ENCODE measurements at places on chromosomes 4 and X.

DNA sequence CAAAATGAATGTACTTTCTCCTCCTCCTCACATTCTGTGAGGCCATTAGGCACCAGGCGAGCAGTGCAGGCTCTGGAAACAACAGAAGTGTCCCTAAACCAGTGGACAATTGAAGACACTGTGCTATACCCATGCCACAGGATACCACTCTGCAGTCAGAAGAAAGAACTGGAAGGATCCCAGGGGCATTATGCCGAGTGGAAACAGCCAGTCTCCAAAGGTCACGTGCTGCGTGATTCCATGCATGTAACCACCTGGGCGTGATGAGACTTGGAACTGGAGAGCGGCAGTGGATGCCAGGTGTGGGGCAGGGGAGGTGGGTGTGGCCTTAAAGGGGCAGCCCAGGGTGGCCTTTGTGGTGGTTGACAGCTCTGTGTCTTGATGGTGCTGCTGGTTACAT lies 139.4 kb downstream of the EVC2 start:
- no peak for DNase-seq

DNA sequence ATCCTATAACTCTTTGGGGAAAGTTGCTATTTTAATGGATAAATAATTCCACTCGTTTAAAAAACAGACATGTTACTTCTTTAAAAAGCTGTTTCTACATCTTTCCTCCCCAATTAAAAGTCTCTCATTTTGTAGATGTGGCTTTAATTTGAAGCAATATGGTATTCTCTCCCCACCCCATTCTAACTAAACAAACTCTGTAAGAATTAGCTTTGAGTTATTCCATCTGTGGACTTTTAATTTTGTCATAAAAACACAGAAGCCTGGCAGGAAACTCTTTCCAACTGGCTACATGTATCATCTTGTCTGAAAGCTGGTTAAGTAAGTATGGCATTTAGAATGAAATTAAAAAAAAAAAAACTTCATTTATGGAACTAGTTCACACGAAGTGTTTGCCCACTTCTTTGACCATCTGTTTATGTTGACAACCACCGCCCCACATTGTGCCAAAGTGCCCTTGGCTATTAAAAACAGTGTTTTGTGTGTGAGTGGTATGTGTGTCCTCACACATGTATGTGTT lies 140.3 kb downstream of the NAA11 start:
- no peak for DNase-seq

GRCh38 chr4:105451346-105451745 lies 22.5 kb downstream of the PPA2 start:
- DNase-seq: no peak

- DNase-seq: no peak
Observed at GRCh38 chr4:25770847-25771246, 91.9 kb downstream of the SEL1L3 start.

GRCh38 chr4:72525938-72526337 lies 43.1 kb downstream of the ADAMTS3 start:
- DNase-seq: no peak

DNA sequence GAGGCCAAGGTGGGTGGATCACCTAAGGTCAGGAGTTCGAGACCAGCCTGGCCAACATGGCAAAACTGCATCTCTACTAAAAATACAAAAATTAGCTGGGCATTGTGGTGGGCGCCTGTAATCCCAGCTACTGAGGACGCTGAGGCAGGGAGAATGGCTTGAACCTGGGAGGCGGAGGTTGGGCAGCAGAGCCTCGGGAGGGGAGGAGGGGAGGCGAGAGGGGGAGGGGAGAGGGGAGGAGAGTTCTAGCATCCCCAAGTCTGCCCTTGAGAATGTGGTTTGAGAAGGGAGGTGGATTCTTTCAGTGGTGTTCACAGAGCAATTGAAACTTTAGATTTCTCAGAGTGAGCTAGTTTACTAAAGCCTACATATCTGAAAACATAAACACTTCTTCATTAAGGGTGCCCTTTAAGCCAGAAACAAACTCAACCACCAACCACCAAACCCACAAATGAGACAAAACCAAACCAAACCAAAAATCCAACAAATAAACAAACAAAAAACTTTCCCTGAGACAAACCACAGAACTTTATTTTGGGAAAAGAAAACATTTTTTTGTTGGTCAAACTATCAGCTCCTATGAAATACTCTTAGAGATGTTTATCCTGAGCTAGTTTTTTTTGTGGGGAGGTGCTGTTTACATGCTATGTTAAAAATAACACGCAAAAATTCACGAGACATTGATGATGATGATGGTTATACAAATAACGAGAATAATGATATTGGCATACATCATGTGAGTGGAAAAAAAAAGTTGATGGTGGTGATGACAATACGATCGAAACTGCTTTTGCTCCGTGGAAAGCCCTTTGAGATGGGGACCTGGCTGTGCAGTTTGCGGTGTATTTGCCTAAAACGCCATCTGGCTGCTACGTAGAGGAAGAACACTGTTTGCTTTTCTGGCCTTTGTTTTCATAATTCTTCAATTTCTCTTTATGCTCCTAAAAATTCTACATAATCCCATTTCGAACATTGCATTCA lies 98.2 kb upstream of the PRKX start:
- no peak for DNase-seq

DNA sequence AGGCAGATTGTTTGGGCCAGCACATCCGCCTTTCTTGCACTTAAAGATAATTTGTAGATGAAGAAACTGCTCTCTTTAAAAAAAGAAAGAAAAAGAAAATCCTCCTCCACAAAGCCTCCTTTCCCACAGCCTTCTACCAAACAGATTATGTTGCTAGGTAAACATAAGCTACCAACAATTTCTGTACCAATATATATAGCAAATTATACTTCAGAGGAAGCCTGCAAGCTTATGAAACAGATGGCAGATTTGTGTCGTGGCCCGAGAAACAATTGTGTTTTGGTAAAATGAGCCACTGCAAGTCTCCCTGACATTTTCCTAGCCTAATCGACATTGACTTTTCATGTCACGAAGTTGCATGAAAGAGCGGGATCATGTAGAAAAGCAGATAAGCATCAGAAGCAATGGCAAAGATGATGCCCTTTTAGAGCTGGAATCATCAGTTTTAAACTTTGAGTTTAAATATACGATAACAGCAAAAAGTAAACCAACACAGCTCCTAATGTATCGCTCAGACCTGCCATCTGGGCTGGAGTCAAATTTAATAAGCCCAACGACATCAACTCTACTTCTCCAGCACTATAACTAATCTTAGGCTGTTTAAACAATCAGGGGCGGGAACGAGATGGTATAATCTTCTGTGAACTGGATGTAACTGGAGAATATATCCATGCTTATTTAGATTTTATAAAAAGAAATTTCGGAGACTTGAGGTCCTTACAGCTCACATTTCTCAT lies 94.9 kb upstream of the PLAC1 start:
- no peak for DNase-seq

GRCh38 chr4:609400-610050 lies 15.8 kb upstream of the PDE6B start:
- no peak for DNase-seq

DNA sequence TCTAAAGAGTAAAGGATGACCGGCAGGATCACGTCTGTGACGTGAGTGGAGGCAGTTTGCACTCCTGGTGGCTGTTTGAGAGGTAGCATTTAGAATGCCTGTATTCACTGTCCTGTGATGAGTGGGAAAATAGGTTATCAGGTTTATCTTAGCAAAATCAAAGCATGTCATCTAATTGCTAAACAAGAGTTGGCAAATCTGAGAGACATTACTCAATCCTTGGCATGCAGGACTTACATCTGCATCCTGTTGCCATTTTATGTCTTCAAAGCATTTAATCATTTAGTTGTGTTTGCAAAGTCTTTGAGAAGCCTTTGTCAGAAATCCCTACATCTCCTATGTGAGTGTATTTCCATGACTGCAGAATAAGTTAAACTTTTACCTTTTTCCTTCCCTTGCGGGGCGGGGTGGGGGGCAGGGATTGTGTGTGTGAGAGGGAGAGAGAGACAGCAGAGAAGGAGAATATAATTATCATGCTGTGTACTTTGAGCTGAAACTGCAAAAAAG lies 41.4 kb upstream of the MSANTD1 start:
- no peak for DNase-seq

DNA sequence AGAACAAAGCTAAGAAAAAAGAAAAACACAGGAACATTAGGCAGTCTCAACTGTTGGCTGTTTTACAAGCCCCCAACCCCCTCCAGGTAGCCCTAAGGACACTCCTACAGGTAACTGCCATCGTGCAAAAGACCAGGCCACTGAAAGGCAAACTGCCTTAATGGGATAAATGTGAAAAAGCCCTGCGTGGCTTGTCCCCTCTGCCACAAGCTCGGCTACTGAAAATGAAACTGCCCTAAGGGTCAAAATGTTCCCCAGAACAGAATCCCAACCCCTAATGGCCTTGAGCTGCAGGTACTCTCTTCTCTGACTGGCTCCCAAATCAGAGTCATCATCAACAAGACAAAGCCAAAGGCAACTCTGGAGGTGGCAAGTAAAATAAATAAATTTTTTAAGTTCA lies 84.8 kb downstream of the MSN start:
- DNase-seq: no peak

DNA sequence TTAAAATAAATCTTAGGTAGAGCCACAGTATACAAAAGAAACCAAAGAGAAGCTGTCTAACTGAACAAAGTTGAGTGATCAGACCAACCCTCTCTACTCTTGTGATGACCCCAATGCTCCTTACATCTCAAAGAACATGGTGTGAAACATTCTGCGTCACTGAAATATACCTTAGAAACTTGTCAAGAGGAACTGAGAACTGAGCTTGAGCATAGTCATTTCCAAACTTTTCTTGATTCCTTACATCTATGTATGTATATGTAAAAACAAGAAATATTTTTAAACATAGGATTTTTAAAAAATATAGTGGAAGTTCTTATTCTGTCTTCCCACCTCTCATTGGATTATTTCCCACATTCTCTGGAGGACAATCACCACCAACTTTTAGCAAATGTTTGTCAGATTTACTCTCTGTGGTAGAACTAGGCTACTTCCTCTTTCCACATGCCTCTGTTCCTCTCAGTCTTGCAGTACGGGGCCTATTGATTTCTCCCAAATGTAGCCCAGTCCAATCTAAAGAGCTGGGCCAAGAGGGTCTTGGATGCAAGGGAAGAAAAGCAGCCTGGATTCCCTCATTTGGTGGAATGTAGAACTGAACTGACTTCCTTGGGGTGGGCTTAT lies 98.2 kb upstream of the HHIP start:
- DNase-seq: no peak

GRCh38 chrX:136933611-136934145 lies 53.2 kb upstream of the RBMX start:
- DNase-seq: no peak

- no peak for DNase-seq
Observed at GRCh38 chr4:31037703-31038102, 317.5 kb downstream of the PCDH7 start.

DNA sequence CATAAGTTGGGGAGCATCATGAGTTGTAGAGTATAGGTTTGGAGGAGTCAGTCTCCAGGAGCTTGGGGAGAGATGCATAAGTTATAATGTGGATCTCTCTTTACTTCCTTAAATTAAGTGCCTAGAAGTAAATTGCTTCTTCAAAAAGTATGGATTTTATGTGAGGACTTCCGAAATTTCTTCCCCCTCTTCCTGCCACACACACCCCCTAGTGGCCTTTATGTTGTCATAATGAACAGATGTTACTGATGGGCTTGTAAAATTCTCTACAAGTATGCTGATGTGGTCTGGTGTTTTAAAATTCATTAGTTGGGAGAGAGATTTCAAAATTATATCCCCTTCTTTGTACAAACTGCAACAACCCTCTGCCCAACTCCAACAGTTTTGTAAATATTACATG lies 2.3 kb upstream of the METTL14 start:
- peak; percentile 25 for DNase-seq

DNA sequence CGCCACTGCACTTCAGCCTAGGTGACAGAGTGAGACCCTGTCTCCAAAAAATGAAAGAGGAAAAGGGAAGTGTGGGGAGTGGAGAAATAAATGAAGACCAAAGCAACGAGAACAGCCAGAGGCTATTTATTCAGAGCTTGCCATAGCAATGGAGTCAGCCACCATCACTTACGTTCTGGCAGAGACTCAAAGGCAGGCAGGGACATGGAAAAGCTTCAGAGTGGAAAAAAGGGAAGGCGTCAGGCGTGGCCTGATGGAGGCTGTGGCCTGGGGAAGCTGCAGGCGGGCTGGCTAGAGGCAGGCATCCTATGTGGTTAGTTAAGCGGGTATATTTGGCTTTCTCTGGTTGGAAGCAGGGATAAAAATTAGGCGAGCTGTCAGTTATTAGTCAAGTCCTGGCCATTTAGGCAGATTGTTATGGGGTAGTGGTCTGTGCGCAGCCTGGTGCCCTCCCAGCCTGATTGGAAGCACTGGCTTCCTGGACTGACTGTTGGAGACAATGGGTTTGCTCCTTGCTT lies 73.3 kb downstream of the DCTD start:
- no peak for DNase-seq

DNA sequence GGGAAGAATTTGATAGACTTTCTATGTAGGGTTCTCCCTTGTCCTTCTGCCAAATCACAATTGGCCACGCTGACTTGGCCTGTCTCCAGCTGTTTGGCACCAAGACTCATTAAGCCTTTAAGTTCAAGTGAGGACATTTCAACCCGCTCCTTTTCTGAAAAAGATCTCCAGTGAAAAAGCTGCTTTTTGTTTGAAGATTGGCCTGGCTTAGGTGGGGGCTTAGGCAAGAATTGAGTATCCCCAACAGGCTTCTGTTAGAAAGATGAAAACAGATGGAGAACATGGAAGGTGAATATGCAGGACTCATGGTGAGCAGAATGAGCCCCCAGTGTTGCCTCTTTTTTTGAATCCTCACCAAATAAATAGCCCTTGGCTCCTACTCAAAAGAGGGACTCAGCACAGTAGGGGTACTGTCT lies 28.5 kb upstream of the LIMCH1 start:
- DNase-seq: no peak

- no peak for DNase-seq
Observed at GRCh38 chr4:145496292-145496691, 14.6 kb downstream of the SMAD1 start.

GRCh38 chr4:82508806-82509428 lies 52.9 kb downstream of the TMEM150C start:
- DNase-seq: no peak

GRCh38 chrX:120485315-120485637 lies 16.2 kb upstream of the LAMP2 start:
- DNase-seq: no peak

- no peak for DNase-seq
Observed at GRCh38 chr4:138707746-138708677, 307.6 kb upstream of the NOCT start.

DNA sequence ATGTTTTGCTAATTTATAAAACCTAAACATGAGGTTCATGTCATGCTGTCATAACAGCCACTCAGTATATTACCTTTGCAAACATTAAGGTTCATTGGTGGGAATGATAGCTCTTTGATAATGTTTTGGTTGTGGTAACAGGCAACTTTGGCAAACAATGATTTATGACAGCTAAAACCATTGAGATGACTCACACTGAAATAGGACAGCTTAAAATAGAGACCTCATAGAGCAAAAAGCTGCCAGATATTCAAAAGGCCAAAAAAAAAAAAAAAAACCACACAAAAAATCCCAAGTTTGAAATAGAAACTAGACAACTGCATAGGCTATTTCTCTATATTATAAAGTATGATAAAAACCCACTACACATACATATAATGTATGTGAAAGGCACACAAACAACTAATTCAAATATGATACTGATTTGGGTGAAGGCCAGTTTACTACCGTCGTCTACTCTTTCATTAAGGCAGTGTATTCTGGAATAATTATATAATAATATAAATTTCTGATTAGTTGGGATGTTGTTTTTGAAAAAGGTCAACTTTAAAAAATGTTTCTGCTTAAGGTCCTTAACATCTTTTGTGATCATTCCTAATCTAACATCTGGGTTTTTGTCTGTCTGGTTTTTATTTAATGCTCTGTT lies 646.0 kb upstream of the PITX2 start:
- DNase-seq: peak; percentile 7

GRCh38 chr4:185573651-185574199 lies 38.4 kb upstream of the PDLIM3 start:
- peak; percentile 28 for DNase-seq
